Activated T-helper 1 cell treated with anti-CD3 and anti-CD28 coated beads, Interleukin-12 subunit alpha, Interleukin-12 subunit beta, Interleukin-2, Interleukin-4 antibody, amounts not matched to agents 30 ng/mL and 10 ng/mL and 1 ng/mL, durations not matched to agents 14 hours and 24 hours and 36 hours (primary cell): ENCODE measurements at places on chromosomes 1 and 21. TPM values are rescaled to one million over a fixed set of nuclear protein-coding genes. Genes with fewer than 3 reads are reported as not detected.

The DISC1 gene
- 3.3 and 3.4 TPM in 2 replicates for total RNA-seq

The NIBAN1 gene
- total RNA-seq: 17.3 and 19.0 TPM in 2 replicates

GRCh38 chr1:202213361-202214088, 19.9 kb downstream of the LGR6 start:
- no peaks in the 10 kb centered on the region for H3K4me1 ChIP-seq
- peaks cover 44% of the 10 kb centered on the region for H3K27me3 ChIP-seq
- H3K36me3 ChIP-seq: no peaks in the 10 kb centered on the region
- DNase-seq: no peak
- H3K4me3 ChIP-seq: no peak overlapping the region

- H3K36me3 ChIP-seq: no peaks in the 10 kb centered on the region
- peaks cover 15% of the 10 kb centered on the region for H3K4me1 ChIP-seq
- no peak overlapping the region for H3K27ac ChIP-seq
- DNase-seq: no peak
- no peaks in the 10 kb centered on the region for H3K27me3 ChIP-seq
These were observed 66.8 kb upstream of the PRRC2C start for GRCh38 chr1:171418546-171418945.

- H3K36me3 ChIP-seq: no peaks in the 10 kb centered on the region
- H3K4me3 ChIP-seq: no peak overlapping the region
- peaks cover 6% of the 10 kb centered on the region for H3K4me1 ChIP-seq
- no peak overlapping the region for H3K27ac ChIP-seq
- H3K27me3 ChIP-seq: peaks cover 3% of the 10 kb centered on the region
These were observed 21.6 kb downstream of the NAV1 start for GRCh38 chr1:201560328-201561194.

DNA sequence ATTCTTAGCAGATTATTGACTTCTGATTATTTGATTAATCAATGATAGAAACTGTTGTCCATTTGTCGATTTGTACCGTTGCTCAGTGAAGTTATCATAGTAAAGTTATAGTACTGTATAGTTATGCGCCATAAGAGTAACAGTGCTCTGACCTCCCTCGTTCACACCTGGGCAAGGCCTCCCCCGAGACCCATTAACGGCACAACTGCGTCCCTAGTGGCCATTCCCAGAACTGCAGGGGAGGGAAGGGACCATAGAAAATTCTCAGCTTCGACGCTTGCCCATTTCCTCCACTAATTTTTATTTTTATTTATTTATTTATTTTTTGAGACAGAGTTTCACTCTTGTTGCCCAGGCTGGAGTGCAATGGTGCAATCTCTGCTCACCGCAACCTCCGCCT, 334.4 kb downstream of the DSCAM start:
- H3K4me3 ChIP-seq: no peak overlapping the region
- no peaks in the 10 kb centered on the region for H3K27me3 ChIP-seq
- H3K36me3 ChIP-seq: no peaks in the 10 kb centered on the region
- H3K4me1 ChIP-seq: no peaks in the 10 kb centered on the region

The IL19 gene
- not detected in 2 replicates for total RNA-seq

- H3K36me3 ChIP-seq: no peaks in the 10 kb centered on the region
- H3K4me1 ChIP-seq: no peaks in the 10 kb centered on the region
- no peak overlapping the region for H3K4me3 ChIP-seq
- peaks cover 6% of the 10 kb centered on the region for H3K27me3 ChIP-seq
- no peak overlapping the region for H3K27ac ChIP-seq
- no peak for DNase-seq
These were observed 479.0 kb downstream of the SIPA1L2 start for GRCh38 chr1:232150770-232151548.

DNA sequence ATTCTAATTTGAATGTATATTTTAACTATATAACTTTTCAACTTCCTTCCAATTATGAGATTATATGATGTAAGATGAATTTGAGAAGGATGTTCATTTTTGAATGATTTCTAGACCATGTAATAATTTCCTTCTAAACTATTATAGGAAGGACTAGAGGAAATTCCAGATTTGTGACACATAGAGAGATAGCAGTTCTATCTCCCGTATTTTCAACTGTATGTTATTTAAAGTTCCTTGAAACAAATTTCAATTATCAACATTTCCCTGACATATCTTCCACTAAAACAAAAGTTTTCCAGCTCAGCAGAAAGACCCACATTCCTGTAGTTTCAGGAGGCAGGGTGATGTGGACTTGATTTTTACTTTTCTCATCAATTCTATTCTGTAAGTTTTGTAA, 396.7 kb upstream of the C1orf87 start:
- no peak overlapping the region for H3K27ac ChIP-seq
- no peaks in the 10 kb centered on the region for H3K36me3 ChIP-seq
- H3K4me3 ChIP-seq: no peak overlapping the region
- no peaks in the 10 kb centered on the region for H3K27me3 ChIP-seq
- H3K4me1 ChIP-seq: no peaks in the 10 kb centered on the region

The CDC7 gene
- total RNA-seq: 19.9 and 23.1 TPM in 2 replicates
